ENCODE measurements at places on chromosomes 2 and 18.

DNA sequence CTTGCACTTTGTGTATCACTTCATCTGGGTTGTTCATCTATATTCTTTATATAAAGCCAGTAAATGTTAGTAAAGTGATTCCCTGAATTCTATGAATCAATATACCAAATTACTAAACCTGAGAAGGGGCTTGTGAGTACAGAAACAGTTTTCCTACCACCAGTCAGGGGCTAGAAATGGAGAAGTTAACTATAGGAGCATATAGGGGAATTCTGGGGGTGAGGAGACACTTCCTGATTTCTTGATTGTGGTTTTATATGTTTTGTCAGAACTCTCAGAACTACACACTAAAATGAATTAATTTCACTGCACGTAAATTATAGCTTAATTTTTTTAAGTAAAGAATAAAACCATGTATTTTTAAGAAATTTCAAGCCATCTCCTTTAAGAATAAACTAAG is 93.7 kb downstream of the SESTD1 start:
- DNase-seq: no peak

DNA sequence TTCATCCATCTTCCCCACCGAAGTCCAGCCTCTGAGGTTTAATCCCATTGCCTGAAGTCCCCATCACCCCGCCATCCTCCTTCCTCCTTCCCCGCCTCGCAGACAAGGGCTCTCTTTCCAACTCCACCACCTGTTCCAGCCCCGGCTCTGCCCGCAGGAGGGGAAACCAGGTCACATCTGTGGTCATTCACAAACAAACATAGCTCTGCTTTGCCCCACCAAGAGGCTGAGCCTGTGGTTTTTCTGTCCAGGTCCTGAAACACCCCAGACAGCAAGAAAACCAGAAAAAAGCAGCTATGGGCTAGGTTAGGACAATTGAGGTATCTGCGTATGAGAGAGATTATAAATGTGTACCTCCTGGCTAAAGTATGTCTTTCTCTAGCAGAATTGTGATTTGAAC is 144.7 kb downstream of the GLI2 start:
- no peak for DNase-seq

- no peak for DNase-seq
Observed at GRCh38 chr2:168196764-168197180, 50.6 kb downstream of the STK39 start.

- DNase-seq: no peak
Observed at GRCh38 chr2:239028253-239028619, 180.4 kb downstream of the TWIST2 start.

GRCh38 chr2:24840164-24840869 is 47.1 kb downstream of the CENPO start:
- DNase-seq: no peak

DNA sequence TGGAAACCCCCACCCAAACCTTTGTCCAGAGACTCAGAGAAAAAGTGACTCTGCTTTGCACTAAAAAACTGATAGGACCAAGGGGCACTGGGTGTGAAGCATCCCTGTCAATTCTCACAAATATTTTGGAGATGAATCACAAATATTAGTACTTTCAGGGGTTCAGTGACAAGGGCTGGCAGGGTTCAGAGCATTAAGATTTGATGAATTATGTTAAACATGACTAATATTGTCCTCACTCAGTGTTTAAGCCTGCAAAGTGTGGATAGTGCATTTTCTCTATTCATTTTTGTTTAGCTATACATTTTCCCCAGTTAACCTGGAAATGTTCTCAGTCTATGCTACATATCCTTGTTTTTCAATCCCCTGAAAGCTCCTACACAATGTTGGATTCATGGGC is 65.3 kb upstream of the CCDC68 start:
- DNase-seq: no peak

DNA sequence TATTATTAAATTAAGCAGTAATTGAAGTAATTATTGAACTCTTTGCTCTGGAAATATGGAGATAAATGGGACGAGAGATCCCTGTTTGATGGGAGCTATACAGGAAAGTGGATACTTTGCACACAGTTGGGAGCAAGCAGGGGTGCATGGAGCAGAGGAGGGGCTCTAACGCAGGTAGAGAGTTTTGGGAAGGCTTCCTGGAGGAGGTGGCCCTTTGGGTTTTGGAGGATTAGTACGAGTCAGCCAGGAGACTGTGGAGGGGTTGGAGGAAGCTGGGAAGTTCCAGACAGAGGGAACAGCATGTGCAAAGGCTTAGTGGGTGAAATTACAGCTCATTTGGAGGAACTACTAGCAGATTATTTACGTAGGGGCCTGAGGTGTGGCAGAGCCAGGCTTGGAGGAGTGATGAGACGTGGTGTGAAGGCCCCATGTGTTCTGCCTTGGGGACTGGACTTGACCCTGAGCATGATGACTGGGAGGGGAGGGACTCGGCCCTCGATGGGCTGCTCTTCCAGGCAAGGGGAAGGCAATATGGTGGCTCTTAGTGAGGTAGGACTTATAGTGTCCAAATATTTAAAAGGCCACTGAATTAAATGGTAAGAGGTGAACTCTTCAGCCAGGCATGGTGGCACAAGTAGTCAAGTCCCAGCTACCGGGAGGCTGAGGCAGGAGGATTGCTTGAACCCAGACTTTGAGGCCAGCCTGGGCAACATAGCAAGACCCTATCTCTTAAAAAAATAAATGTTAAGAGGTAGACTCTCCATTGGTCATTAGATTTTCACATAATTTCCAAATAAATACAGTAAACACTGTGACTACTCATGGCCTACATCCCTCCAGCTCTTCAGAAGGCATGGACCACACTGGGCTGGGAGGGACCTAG is 30.2 kb downstream of the GREB1 start:
- DNase-seq: no peak

DNA sequence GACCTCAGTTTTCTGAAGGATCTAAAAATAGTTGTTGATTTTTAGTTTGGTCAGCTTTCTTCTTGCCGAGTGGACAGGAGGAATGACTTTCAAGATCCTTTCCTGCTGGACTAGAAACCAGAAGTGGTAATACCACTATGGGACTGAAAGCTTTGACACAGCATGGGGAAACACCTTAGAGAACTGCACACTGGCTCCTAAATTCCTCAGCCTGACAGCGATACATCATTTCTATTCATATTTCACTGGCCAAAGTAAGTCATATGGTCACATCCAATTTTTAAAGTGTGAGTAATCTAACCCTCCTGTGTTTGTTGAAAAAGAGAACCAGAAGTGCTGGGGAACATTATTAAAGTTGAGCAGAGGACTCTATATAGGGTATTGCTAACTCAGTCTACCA is 244.7 kb upstream of the MMADHC start:
- DNase-seq: no peak

DNA sequence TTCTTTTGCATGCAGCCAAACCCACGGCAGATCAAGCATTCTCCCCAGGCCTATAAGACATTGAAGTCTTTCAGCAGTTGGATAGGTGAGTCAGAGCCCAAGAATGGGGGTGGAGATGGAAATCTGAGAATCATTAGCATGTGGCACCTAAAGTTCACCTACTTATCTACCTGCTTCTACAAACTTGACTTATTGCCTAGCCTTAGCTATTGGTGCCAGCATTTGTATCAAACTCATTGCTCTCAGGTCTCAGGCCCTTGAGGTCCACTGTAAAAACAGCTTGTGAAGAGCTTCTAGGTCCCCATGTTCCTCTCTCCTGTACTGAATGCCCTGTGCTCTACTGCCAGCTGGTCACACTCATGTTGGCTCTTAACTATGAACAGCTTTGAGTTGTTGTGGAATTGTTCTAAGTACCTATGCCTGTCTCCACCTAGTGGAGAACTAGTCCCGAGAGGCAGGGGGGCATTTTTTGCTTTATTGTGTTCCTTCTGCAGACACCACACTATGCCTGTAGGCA is 278.4 kb upstream of the SPRED2 start:
- no peak for DNase-seq

- DNase-seq: no peak
Observed at GRCh38 chr2:132477436-132477835, 60.8 kb downstream of the GPR39 start.

GRCh38 chr2:36918307-36918706 is 48.0 kb downstream of the STRN start:
- no peak for DNase-seq

DNA sequence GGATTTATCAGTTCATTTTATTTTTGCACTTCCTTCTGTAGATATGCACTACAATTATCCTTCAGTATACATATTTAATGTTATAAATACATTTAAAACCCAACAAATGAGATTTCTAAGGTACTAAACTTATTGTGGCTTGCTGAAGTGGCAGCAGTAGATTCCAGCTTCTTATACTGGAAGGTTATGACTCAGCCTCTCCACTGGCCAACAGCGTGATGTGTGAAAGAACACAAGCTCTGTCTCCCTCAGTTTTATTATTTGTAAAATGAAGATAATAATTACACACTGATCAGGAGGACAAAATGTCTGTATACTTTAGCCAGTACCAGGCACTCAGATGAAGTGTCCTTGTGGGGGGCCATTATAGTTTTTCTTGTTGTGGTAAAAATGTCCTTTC is 1147.1 kb downstream of the CNTNAP5 start:
- DNase-seq: no peak

- DNase-seq: no peak
Observed at GRCh38 chr2:222796413-222797103, 64.3 kb upstream of the ACSL3 start.

GRCh38 chr2:221691571-221691970 is 119.5 kb upstream of the EPHA4 start:
- DNase-seq: no peak

DNA sequence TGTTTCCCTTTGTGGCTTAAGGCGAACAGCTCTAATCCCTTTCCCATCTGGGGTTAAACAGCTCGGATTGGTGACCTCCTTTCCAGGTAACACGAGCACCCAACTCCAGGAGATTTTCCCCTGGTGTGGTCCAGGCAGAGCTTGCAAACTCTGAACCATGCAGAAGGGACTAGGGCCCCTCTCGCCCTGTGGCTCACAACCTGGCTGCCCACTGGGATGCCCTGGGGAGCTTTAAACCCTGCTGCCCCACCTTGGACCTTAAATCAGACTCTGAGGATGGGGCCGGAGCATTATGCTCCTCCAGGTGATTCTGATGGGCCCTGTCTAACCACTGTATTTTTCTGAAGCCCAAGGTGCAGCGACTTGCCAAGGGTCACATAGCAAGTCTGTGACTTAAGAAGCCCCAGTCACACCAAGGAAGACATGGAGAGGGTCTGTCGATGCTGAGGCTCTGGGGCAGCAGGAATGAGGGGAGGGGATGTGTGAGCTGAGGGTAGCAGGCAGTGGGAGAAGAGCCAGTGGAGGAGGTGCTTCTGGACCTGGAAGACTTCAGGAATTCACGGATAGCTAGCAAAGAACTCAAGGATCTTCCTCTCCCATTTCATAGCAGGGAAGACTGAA is 5.9 kb downstream of the ARID5A start:
- no peak for DNase-seq

- no peak for DNase-seq
Observed at GRCh38 chr2:95539836-95540235, 52.0 kb upstream of the TRIM43 start.

- DNase-seq: no peak
Observed at GRCh38 chr2:134252092-134252750, 1.7 kb upstream of the MGAT5 start.

DNA sequence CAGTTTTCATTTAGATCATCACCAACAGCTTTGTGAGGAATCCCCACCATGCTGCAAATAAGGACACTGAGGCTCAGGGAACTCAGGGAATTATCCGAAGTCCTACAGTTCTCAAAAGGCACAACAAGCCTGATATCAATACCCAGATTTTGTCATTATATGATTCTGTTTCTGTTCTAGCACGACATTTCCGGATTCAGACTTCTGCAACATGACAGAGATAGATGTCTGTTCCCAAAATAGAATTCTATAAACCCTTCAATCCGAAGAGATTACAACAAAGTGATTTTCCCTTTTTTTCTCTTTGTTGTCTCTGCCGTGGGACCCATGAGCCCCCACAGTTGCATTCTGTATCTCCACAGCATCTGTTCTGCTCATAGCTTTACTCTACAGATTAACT is 72.0 kb downstream of the DOCK10 start:
- DNase-seq: no peak

GRCh38 chr2:241541564-241542277 is 16.8 kb upstream of the BOK start:
- no peak for DNase-seq

DNA sequence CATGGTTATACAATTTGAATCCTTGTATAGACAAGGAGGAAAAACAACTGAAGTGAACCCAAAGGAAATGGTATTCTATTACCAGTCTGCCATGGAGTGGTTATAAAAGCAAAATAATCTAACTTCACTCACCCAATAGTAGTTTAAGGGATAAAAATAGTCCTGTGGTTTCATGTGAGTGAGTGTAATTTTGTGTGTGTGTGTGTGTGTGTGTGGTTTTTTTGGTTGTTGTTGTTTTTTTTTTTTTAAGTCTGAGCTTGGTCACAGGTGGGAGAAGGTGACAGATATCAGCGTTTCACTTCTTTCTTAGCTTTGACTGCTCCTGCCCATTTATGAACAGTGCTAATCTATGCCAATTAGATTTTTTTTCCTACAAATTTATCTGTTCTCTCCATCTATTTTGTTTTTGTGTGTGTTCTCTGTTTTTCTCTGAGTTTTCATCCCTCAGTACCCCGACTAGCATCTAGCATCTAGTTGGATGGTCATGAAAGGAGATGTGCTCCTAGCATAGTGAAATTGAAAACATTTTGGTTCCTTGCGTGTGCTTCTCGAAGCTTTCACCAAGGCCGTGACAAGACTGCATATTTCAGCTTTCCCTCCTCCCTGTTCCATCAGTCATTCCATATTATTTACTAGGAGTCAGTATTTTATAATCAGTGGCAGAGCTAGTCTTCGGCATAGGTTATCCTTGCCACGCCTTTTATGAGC is 200.1 kb upstream of the DTNA start:
- DNase-seq: no peak

DNA sequence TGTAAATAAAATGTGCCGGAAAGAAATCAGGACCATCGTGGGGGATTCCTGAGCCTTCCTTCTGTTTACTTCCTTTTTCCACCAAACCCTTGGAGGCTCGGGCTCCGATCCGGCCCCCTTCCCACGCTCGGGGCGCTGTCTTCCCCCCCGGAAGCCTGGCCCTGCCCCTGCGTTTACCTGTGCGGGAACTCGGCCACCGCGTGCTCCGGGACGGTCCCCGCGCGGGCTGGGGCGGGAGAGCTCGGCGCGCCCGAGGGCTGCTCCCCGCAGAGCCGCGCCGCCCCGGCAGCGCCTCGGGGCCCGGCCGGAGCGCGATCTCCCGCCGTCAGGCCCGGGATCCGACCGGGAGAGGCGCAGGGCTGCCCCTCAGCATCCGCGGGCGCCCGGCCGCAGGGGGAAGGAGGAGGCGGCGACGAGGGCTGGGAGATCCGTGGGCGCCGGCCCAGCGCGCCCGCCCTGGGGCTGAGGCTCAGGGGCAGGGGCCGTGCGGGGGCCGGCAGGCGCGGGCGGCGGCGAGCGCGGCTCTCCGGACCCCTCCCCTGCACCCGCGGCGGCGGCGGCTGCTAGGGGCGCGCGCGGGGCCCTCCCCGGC is 435 bp downstream of the ADCY3 start:
- no peak for DNase-seq

GRCh38 chr2:42339191-42339912 is 21.7 kb downstream of the COX7A2L start:
- DNase-seq: no peak

DNA sequence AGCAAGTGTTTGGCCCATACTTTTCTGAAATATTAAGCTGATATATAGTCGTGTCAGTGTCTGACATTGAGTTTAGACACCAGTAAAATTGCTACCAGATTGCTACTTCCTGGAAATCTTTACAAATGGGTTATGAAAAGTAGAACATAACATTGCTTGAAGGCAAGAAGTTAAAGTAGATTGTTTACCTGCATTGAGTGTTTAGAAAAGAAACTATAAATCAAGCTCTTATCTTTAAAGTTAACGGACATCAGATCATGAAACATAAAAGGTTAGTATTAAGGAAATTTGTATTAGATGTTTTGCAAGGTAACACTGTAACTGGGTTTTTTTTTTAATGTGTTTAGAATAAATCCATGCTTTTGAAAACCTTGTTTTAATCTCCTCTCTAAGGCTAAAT is 4.8 kb upstream of the YES1 start:
- DNase-seq: no peak

Measured in T-helper 22 cell (primary cell).